ENCODE measurements at places on chromosomes 1 and 21.

DNA sequence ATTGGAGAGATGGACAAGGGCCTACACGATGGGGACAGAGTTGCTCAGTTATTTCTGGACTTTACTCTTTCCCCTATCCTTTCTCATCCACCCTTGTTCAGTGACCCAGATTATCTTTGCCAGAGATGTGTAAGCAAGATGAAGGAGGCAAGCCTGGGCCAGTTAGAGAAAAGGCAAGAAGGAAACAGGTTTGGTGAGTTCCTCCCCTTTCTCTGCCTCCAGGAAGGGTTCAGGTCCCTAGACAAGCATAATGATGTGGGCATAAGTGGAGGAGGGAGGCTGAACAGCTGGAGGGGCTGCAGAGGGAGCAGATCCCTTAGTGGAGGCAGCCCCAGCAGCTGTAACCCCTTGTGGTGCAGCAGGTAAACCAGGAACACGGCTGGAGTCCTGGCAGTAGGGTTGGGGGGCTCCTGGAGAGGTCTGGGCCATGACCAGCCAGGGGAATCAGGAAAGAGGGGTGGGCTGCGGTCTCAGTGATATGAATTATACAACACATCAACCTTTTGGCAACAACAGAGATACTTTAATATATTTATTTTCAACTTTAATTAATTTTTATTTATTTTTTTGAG, 9.2 kb upstream of the CDC42 start:
- DNase-seq: no peak

DNA sequence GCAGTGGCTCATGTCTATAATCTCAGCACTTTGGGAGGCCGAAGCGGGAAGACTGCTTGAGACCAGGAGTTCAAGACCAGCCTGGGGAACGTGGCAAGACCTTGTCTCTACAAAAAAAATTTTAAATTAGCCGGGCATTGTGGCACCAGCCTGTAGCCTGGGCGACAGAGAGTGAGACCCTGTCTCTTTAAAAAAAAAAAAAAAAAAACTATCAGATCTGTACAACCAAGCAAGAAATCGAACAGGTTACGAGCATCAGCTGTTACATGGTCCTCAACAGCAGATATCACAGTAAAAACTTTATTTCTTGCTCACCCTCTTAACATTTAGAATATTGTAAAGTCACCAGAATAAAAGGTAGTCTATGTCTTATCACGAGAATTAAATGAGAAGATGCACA, 1.5 kb downstream of the NUP133 start:
- no peak for DNase-seq

DNA sequence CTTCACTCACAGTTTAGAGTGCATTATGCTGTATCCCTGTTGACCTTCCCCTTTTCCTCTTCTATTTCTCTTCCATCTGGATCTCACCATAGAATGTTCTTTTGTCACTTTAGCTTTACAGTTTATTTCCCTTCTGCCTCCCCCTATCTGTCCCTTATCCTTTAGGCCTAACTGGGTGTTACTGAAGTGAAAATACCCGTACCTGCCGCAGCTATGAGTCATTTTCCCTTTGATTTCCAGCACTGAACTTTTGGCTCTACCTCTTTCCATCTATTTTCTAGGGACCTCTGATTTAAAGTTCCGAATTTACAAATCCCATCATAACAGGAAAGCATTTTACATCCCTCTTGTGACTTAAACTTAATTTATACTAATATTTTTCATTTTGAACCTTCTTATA, 19.7 kb downstream of the ITSN1 start:
- no peak for DNase-seq

DNA sequence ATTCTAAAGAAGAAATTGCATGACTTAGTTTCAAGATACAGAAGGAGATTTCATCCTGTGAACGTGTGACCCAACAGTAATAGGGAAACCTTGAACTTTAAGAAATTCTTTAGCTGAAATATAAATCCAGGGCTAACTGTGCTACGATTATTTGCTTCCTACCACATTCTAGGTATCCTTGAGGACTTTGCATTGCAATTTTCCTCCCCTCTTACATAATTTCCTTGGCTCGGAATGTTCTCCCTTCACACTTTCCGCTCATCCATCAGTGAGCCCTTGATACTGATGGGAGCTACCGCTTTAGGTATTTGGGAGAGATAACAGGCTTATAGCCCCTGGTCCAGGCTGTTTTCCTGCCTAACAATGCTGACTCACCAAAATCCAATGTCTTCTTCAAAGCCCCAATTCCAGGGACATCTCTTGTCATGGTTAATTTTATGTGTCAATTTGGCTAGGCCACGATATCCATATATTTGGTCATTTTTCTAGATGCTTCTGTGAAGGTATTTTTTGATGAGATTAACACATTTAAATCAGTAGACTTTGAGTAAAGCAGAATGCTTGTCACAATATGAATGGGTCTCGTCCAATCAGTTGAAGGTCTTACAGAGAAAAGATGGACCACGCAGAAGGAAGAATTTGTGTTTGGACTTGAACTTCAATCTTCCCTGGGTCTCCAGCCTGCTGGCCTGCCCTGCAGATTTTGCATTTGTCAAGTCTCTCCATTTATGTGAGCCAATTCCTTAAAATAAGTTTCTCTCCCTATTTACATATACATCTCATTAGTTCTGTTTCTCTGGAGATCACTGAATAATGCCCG, 121.2 kb downstream of the PTPN14 start:
- no peak for DNase-seq

- no peak for DNase-seq
Observed at GRCh38 chr1:172359491-172359999, 60.9 kb upstream of the C1orf105 start.

DNA sequence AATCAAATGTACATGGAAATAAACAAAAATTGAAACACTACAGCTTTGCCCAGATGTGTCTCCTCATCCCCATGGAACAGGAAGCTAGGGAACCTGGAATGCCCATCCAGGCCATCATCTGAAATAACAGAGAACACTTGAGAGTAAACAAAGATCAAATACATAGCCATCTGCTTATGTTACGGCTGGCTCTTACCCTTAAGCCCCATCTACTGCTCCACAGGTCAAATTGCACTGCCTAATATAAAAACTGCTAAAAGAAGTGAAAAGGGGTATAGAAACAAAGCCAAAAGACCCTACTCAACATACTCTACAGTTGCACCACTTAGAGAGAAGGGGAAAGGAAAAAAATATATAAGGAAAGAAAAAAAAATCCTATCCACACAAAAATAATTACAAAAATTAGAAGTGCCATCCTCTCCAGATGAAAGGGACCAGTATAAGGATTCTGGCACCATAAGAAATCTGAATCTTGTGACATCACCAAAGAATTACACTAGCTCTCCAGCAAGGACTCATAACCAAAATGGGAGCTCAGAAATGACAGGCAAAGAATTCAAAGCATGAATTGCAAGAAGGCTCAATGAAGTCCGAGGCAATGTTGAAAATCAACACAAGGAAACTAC, 26.9 kb downstream of the OR6Y1 start:
- no peak for DNase-seq

GRCh38 chr1:107689733-107690132, 275.2 kb downstream of the VAV3 start:
- no peak for DNase-seq

GRCh38 chr1:206422525-206422924, 47.8 kb upstream of the IKBKE start:
- DNase-seq: no peak

DNA sequence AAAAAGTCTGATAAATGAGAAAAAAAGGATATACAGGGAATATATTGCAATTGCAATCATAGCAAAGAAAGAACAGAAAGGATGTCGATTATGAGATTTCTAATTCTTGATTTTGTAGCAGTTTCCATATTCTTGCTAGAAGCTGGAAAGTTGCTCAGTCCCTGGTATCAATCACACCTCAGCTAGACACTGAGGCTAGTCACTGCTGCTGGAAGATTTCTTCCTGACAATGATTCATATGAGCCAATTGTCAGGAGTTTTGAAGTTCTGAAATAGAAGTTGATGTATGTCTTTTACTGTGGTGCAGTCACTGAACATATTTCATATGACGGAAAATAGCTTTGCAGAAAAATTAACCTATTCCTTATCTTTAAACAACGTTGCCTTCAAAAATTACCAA, 208.4 kb upstream of the C1orf105 start:
- no peak for DNase-seq

GRCh38 chr1:60904099-60904851, 178.1 kb upstream of the NFIA start:
- no peak for DNase-seq

- DNase-seq: no peak
Observed at GRCh38 chr1:78032996-78033796, 12.6 kb upstream of the GIPC2 start.

- no peak for DNase-seq
Observed at GRCh38 chr1:114510274-114511031, 550 bp downstream of the TRIM33 start.

- DNase-seq: no peak
Observed at GRCh38 chr1:226403201-226404034, 4.5 kb downstream of the PARP1 start.

GRCh38 chr1:12049616-12050015, 13.5 kb upstream of the TNFRSF8 start:
- no peak for DNase-seq

DNA sequence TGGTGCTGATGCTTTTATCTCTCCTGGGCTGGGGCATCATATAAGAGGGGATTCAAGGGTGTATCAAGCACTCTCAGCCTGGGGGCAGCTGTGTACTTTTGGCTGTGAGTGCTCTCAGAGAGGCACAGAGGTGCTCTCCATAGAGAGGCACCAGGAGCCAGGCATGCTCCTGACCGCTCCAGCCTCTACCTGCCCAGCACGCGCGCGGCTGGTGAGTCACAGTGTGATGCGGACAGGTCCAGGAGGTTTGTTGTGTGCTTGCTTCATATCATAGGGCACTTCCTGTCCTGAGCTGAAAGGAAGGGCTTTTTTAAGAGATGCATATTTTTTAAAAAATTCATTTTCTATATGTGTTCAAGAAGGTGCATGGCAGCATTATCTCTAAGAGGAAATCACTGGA, 93.6 kb upstream of the BCAR3 start:
- no peak for DNase-seq

- DNase-seq: no peak
Observed at GRCh38 chr1:61518670-61519400, 206.1 kb downstream of the TM2D1 start.

DNA sequence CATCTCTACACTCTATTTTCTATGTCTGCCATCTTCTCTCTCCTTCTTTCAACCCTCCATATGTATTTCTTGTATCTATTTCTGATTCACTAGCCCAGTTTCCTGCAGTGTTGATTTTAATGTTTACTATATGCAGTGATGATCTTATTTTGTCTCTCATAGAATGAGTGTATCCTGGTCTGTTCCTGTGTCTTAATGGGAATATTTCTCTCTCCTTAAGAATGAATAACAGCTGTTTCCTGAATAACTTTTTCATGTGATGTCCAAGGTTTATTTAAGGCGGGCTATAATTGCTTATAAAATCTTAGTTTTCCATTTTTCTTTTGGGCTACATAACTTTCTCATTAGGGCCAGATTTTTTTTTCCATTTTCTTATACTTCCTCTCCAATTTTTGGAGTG, 144.5 kb downstream of the C1orf21 start:
- no peak for DNase-seq

DNA sequence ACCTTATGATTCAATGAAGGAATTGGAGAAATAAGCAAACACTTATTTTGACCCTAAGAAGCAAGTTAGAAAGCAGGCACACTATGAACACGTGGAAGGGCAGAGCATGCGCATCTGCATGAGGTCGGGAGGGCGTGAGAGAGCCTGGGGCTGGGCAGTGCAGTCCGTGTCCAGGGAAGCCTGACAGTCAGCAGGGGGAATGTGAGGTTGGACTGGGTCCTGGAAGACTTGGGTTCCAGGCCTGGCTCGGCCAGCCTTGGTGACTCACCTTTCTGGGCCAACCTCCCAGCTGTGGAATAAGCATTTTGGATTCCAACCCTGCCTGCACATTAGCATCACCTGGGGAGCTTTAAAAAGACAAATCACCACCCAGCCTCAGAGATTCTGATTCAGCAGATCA, 26.6 kb upstream of the LMX1A start:
- no peak for DNase-seq

DNA sequence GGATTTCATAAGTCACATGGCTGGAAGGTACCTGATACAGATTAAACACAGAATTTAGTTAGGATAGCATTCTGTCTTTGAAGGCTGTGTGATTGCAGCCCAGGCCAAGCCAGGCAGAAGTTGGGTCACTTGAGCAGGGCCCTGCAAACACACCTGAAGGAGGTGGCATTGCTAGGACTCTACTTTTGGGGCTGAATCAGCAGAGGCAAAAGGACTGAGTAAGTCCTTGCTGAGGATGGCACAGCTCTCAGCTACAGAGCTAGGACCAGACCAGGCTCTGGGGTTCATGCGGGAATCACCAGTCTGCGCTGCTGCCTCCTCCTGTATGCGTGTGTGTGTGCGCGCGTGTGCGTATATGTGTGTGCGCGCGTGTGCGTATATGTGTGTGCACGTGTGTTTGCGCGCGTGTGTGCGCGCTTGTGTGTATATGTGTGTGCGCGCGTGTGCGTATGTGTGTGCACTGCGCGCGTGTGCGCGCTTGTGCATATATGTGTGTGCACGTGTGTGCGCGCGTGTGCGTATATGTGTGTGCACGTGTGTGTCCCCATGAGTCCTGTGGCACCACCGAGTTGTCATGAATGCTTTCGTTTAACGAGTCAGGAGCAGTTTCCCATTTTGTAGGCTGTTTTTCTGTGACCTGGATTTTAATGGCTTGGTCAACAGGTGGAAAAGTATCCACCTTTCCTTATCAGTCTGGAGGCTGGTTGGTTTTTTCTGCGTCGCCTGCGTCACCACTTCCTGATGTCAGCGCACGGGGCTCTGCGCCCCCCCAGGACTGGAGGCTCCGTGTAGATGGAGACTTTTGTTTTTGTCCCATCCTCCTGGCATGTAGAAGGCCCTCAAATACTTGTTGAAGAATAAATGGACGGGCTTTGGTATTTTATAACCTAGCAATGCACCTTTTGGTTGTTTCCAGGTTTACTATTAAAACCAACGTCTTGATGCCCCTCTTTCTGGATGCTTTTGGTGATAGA, 34.7 kb downstream of the ADARB1 start:
- DNase-seq: no peak

DNA sequence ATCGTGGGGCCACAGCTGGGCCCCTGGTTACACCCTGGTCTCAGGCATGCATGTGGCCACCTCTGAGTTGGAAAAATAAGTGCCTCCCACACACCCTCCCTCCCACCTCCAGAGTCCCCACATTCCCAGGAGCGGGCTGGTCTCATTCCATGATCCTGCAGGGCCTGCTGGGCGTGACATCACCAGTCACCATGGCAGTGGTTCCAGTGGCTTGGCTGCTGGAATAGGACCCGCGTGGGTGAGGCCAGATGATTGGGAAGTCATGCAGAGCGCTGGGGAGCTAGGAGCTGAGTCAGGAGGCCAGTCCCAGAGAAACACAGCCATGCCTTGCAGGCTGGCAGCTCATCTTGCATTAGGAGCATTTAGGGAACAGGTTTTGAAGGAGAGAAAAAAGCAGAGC, 125.4 kb upstream of the TMEM51 start:
- no peak for DNase-seq

GRCh38 chr1:93798291-93798690, 80.7 kb downstream of the DNTTIP2 start:
- no peak for DNase-seq

DNA sequence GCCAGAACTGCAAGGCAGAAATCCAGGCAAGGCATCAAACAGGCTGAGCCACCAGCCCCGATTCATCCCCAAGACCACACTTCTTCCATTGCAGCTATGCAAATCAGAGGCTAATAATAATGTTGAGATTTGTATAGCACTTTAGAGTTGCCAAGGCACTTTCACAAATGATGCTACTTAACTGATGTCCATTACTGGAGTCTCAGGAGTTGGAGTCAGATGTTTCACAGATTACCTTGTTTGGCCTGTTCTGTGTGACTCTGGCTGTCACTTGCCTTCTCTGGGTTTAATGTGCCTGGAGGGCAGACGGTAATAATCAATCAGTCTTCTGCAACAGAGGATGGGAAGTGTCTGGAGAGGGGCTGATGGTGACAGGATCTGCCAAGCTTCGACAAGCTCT, 40.8 kb upstream of the MPZL1 start:
- no peak for DNase-seq
